ENCODE measurements at places on chromosomes 4 and X.

- no peak for DNase-seq
Measured at GRCh38 chr4:127995776-127996175, 30.6 kb downstream of the ABHD18 start.

GRCh38 chrX:56248492-56248891, 16.3 kb downstream of the KLF8 start:
- DNase-seq: peak; percentile 41

DNA sequence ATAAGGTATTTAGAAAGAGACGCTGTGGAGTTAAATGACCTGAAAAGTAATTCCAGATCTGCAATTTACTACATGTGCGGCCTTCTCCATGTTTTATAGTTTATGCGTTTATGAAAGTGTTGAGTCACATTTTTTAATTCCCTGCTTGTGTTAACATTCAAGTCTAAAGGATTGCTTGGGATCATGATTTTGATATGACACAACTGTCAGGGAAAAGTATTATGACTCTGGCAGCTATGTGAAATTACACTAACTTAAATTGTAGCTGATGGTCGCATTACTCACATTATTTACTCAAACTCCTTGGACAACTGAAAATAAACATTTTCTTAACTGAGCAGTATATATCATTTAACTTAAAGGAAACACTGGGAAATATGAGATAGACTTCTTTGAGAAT, 14.3 kb upstream of the GABRB1 start:
- no peak for DNase-seq

GRCh38 chr4:109562457-109563239, 2.6 kb downstream of the MCUB start:
- peak; percentile 44 for DNase-seq

DNA sequence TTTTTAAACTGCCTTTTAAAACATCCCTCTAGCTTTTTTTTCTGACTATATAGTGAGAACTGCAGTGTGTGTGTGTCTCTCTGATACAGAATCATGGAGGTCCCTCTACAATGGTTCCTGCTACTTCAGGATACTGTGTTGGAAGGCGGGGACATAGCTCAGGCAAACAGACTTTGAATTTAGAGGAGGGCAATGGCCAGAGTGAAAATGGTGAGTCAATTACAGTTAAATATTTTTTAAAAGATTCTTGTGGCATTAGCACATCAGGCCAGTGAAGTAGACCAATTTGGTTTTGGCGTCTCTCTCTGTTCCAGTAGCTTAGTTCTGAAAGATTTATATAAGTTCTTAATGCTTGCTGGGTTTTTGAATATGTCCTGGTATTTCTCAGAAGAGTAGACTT, 47.1 kb downstream of the ALG13 start:
- no peak for DNase-seq

- no peak for DNase-seq
Measured at GRCh38 chr4:20254511-20255250, 3.0 kb downstream of the SLIT2 start.

DNA sequence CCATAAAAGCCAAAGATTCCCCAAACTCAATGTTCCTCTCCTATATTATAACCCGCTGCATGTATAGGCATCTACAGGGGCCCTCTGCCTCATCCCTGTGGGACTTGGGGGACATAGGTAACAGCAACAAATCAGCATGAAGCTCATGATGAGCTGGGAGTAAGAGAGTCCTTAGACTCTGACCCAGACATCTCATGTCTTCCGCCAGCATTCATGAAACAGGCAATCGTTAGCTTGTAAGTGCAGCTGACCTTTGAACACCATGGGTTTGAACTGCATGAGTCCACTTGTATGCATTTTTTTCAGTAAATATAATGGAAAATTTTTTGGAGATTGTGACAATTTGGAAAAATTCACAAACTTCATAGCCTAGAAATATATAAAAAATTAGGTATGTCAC, 10.4 kb upstream of the SCOC start:
- DNase-seq: no peak

- no peak for DNase-seq
Measured at GRCh38 chr4:59655996-59656395, 1544.1 kb upstream of the ADGRL3 start.

- no peak for DNase-seq
Measured at GRCh38 chr4:91064157-91064853, 937.1 kb downstream of the CCSER1 start.

DNA sequence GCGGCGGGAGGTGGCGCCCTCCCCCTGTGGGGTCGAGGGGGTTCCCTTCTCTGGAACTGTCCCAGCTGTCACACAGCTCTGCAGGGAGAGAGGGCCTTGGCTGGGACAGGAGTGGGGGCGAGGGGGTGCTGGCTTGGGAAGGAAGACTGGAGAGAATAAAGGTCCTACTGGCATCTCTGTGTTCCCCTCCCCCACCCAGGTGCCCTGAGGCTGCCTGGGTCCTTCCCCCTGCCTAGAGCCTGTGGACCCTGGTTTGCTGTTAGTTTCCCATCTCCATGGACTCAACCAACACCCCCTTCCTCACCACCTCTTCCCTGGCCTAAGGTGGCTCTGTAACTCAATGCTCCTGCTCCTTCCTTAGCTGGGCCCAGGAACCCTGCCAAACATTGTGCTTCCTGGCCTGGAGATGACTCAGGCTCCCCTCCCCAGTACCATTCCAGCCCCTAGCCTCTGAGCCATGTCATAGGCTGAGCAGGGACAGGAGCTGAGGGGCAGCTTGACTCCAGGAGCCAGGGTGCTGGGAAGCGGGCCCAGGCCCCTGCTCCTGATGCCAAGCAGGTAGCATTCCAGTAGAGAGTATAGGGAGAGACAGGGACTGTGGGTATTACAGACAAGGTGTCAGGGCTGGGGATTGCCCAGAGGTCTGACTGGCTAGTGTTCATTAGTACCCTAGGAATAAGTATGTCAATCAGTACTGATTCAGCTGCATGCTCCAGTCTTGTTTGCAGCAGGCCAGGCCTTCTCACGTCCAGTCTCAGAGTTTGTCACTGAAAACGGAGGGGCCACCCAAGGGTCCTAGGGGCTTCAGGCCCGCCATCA, 100.7 kb downstream of the EFNB1 start:
- DNase-seq: no peak

GRCh38 chr4:119512398-119512797, 116.2 kb downstream of the PDE5A start:
- DNase-seq: no peak

GRCh38 chrX:102883491-102883890, 53.6 kb upstream of the RAB40AL start:
- no peak for DNase-seq

GRCh38 chr4:8393593-8394038, 46.9 kb downstream of the ACOX3 start:
- DNase-seq: no peak

DNA sequence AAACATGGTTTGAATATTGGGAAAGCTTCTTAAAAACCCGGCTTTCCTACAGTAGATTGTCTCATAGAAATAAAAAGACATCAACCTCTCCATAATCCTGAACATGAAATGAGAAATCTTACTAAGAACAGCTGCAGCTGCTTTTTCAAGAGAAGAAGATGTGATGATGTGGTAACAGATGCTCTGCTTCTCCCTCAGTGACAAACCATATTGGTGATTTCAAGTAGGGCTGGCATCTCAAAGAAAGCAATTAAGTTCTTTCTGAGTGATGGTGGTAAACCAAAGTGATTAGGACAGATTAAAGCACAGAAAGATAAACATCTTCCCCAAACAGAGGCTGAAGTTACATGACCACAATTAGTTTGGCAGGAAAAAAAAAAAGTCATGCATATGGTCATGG, 1477.7 kb downstream of the RAPGEF2 start:
- DNase-seq: no peak

DNA sequence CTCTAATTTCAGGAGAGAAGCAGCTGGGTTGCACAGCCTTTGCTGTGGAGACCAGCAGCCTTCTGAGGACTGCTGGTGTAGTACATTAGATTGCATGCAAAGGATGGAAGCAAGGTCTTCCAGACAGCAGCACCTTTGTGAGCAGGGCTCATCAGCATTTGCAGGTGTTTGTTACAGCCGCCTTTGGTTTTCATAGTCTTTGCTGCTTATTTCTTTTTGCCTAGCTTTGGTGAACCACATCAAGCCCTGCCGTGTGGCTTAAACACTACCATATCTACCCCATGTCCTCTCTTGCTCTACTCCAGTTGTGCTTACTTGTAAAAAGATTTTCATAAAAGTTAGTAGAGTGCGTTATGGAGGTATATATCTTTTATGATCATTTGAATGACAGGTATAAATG, 57.5 kb downstream of the MTM1 start:
- no peak for DNase-seq

DNA sequence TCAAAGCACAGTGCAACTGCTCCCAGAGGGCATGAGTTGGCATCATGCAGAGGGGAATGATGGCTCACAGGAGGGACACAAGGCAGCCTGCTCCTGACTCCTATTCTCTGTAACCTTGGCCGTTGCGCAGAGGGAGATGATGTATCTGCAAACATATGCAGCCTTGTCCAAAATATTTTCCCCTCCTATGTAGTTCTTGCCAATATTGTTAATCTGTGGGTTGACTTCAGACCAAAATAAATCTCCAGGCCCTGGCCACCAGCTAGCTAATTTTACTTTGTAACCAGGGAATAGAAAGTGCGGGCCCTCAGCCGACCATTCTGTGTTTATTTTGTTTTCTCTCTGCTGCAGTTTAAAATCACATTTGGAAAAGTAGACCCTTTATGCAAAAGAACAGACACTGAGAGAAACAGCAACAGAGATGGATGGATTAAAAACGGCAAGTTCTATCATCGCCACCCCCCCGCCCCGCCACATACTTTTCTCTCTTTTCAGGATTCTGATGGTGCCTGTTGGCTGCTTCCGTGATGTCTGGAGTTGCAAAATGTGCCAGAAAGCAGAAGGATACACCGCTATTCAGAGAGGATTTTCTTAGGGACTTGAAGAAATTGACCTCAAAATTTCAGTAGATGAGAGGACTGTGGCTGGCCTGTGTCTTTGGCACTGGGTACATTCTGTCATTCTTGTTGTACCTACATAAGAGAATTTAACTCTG, 185.3 kb upstream of the BCOR start:
- no peak for DNase-seq

DNA sequence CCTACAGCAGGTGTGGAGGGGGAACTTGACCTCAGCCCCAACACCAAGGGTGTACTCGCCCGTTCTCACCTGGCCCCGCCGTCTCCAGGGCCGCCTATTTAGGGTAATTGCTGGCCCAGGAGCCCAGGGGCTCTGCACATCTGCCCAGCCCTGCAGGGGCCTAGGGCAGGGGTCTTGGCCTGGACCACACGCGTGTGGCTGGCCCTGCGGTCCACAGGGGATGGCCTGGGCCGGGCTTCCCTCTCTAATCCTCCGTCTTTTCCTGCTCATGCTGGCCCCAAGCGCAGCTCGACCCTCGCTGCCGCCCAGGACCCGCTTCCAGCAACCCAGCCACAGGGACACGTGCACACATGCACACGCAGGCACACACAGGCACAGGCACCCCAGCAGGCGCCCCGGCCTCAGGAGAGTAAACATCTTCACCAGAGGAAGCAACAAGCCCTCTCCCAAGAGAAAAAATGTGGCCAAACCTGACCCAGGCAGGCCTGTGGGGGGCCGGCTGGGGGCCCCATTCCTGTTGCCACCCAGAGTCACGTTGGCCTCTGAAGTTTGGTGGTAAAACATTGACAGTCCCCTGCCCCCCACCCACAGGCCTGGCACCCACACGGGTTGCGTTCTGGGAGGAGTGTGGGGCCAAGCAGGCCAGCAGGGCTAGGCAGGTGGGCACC, 24.6 kb upstream of the FGFR3 start:
- DNase-seq: no peak

DNA sequence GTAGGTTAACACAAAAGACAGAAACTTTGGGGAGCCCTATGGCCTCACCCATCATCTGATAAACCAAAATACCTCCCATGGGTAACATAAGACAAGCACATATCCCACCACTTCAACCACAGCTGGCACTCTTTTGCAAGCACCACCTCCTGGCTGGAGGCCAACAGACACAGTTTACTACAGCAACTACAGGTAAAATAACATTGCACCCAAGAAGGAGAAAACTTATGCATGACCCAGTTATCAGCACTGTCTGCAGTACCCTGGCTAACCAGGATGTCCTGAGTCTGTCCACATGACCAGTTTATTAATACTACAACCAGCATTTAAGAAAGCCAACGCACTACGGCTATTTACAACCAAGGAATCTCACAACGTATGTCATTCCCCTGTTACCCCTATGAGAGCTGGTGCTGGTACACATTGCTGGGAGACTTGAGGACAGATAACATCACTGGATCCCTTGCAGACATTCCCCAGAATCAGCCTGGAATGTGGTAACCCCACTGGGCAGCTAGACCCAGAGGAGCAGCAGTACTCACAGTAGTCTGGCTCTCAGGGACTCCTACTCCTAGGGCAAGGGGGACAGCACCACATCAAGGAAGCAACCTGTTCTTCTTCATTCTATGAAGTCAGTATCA, 32.0 kb downstream of the ELF2 start:
- no peak for DNase-seq

- DNase-seq: no peak
Measured at GRCh38 chrX:71525316-71525715, 7.6 kb upstream of the OGT start.

DNA sequence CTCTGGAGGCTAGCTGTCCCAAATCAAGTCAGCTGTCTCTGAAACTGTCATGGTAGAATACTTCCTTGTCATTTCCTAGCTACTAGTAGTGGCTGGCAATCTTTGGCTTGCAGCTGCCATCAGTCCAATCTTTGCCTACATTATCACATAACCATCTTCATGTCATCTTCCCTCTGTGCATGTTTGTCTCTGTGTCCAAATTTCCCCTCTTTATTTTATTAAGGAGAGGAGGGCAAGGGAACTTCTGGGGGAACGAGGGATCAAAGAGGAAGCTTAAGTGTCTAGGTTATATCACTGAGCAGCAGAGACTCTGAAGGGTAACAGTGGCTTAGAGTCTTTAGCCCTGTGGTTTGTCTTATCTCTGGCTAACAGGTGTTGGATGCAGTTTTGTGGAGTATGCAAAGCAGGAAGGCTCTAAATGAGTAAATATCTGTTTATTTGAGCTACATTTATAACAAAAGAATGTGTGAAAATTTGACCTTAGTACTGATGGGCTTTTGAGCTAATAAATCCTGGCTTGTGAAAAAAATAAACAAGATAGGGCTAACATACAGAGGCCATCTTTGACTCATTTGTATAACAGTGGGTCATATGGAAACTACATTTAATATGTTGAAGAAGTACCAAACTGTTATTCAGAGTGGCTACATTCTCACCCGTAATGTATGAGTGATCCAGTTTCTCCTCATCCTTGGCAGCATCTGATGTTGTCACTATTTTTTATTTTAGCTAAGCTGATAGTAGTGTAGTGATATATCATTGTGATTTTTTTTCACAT, 49.4 kb upstream of the ENOX2 start:
- no peak for DNase-seq

- no peak for DNase-seq
Measured at GRCh38 chr4:23388699-23389395, 501.0 kb downstream of the PPARGC1A start.

DNA sequence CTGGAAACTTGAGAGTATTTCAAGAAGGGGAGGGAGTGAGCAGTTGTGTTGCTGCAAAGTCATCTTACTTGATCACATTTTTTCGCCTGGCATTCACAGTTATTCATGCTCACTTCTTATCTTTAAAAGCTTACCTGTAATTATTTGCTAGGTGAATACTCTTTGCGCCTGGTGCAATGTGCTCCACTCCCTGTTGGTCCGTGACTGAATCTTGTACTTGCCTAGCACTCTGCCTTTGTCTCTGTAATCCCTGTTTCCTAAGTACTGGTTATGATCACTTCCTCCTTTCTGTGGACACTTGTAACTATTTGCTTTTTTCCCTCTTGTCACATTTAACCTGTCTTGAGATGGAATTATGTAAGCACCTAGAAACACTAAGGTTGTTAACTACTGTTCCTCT, 5.8 kb downstream of the BMP2K start:
- no peak for DNase-seq
